Mesothelial cell of epicardium (in vitro differentiated cells): ENCODE measurements at places on chromosomes 4 and X.

DNA sequence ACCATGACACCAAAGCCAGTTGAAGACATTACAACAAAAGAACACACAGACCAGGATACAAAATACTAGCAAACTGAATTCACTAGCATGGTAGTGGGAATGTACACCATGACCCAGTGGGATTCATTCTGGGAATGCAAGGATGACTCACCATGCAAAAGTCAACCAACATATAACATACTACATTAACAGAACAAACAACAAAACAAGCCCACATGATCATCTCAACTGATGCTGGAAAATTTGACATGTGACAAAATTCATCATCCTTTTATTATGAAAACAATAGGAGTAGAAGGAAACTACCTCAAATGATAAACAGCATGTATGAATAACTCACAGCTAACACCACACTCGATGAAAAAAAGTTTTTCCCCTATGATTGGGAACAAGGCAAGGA is 190.2 kb downstream of the DCLK2 start:
- no peak for DNase-seq

DNA sequence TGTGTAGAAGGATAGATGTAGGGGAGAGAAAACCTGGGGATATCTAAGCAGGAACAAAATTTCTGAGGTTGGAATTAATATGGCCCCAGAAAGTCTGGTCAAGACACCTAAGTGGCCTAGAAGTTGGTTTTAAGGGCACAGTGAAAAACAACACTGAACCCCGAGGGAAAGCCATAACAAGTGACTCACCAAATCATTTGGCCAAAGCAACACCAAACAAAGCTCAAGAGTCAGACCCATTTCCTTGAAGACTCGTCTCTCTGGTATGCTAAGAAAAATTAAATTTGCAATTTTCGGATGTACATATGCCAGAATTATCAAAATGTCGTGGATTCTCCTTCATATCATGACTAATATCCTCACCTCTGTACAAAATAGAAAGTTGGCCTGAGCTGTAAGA is 162.9 kb downstream of the SMIM20 start:
- no peak for DNase-seq

GRCh38 chr4:44817930-44818329 is 91.6 kb upstream of the GNPDA2 start:
- no peak for DNase-seq

- DNase-seq = no peak
Measured at GRCh38 chr4:180567080-180567479, 1676.1 kb upstream of the TENM3 start.

DNA sequence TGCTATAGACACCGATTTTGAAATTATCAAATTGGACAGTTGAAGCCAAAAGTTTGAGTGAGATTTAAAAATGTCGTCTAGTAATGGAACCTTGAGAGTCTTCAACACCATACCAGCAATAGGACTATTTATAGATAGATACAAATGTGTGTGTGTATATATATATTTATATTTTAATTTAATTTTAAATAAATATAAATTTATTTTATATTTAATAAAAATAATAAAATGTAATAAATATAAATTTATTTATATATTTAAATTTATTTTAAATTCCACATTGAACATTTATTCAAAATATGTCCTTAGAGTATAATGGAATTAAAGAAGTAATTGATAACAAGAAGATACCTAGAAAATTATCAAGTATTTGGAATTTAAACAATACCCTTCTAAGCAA is 221.9 kb upstream of the CXXC4 start:
- DNase-seq = no peak

- DNase-seq = no peak
Measured at GRCh38 chr4:159983082-159983481, 880.2 kb downstream of the RAPGEF2 start.

DNA sequence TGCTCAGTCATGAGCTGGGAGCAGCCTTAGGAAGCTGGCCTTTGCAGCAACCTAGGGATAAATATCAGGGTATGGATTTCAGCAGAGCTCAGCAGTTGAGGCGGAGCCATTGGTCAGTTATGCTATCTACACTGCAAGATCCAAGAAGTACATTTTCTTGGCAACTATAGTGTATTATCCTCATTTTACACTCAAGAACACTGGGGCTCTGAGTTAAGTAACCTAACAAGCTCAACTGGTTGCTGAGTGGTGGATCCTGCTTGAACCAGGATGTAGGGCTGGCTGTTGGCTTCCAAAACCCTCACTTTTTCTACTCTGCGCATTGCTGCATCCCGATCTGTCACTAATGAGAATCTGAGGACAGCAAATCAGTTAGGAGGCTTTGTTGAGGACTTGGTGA is 1.5 kb upstream of the SCARB2 start:
- DNase-seq = peak; percentile 24

GRCh38 chr4:139099366-139099982 is 77.5 kb downstream of the ELF2 start:
- peak; percentile 76 for DNase-seq

- DNase-seq = no peak
Measured at GRCh38 chr4:31088600-31089230, 368.5 kb downstream of the PCDH7 start.

- DNase-seq = no peak
Measured at GRCh38 chrX:147565237-147565636, 346.5 kb upstream of the FMR1 start.

DNA sequence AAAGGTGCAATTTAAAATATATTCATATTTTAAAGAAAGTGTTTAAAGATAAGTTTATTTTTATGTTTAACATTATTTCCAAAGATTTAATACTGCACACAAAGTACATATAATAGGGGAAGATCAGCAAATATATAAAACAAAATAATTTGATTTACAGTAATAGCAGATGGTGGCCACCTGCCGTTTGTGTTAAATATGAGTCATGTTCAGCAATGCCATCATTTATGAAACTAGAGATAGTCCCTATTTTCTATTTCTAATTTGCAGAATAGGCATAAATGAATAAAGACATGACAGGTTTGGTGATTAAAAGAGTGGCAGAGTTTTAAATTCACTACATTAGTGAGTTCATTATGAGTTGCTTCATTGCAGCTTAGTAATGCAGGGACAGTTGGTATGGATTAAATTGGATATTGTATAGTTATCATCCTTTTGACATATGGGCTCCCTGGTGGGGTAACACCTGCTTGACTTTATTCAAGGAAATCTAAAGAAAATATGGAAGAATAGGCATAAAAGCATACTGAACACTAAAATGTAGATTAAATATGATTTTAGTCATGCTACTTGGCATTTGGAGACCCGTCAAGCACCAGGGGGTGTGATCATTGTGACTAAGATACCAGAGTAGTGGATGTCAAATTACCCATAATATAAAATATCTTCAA is 78.8 kb upstream of the BANK1 start:
- DNase-seq = no peak

DNA sequence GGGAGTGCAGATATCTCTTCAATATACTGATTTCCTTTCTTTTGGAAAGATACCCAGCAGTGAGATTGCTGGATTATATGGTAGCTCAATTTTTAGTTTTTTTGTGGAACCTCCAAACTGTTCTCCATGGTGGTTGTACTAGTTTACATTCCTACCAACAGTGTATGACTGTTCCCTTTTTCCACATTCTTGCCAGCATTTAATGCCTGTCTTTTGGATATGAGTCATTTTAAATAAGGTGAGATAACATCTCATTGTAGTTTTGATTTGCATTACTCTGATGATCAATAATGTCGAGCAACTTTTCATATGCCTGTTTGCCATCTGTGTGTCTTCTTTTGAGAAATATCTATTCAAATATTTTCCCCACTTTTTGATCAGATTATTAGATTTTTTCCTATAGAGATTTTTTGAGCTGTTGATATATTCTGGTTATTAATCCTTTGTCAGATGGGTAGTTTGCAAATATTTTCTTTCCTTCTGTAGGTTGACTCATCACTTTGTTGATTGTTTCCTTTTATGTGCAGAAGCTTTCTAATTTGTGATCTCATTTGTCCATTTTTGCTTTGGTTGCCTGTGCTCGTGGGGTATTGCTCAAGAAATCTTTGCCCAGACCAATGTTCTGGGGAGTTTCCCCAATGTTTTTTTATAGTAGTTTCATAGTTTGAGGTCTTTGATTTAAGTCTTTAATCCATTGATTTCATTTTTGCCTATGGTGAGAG is 552.7 kb downstream of the ZNF674 start:
- no peak for DNase-seq

DNA sequence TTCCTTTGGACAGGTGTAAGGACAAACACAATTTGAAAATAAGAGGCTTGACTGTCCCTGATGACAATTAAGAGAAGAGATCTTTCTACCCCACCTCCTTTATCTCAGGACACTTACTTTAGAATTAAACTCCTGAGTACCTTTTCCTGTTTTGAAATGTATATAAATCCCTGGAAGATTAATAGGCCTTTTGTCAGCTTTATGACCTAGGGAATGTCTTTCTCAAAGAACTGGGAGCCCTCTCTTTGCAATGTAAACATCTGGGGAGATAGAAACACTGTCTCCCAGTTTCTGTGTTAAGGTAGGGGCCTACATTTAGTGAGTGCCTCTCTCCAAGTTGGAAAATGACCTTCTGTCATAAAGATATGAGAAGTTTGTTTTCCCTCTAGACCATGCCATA is 31.7 kb downstream of the AGA start:
- no peak for DNase-seq

DNA sequence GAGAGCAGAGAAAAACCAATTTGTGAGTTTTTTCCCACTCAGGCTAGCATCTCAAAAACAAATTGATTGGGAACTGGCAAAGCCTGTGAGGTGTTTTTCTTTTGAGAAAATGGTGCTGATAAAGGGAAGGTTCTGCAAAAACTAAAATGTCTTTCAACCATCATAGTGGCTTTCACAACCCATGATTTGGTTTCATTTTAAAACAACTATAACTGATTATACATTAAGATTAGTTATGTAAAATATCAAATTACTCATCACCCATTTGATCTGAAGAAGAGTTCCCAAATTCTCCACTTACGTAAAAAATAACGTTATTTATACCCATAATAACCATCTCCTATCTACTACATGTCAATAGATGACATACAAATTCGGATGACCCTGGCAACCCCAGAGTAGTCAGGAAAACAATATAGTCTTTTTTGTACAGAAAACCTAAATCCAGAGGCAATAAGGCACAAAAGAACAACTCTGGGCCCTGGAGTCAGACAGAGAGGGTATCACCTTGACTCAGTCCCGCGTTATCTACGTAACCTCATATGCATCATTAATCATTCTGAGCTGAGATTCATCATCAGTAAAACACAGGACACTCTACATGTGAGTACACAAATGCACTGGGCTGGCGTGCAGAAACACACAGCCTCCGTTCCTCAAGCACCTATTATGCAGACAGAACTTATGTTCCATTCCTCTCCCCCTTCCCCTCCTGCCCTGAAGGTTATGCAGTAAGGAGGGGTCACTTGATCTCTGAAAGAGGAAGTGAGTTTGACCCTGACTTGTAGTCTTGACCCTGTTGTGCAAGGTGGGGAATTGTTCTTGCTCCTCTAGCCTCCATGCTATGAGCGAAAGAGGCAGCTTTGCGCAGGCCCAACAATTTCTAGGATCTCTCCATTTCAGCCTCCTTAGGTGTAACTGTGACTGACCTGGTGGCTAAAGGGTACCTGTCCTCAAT is 82.2 kb downstream of the SLC9A7 start:
- no peak for DNase-seq

DNA sequence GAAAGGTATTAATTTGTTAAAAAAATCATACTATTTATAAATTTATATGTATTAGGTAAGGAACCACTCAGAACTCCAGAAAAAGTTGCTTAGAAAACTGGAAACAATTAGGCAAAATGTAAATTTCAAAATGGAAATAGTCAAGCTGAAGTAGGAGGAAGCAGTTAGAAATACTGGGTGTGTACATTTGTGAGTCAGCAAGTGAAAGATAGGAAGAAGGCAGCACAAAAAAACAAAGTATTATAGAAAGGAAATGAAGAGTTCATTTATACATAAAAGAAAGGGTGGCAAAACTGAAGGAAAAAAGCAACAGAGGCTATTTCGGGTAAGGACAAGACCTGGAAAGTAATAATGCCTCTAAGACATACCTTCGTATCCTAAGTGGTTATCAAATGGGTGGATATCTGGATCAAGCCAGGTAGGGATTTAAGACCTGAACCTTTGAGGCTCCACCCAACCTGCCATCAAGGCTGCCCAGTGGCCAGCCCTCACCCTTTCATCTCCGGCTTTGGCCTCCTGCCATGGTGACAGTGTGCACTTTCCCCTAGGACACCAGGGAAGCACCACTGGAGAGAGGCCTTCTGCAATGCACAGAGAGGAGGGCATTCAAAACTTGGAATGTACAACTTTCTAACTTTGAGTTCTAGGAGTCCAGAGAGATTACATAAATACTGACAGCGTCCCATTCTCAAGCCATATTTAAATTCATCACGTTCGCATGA is at the start of gene LRRC66:
Gene LRRC66 (minus strand): TSS at position 428 of the 722 bp plus-strand sequence. CDS start 2,750 bp downstream, outside the sequence.
- no peak for DNase-seq

- DNase-seq = no peak
Measured at GRCh38 chr4:66562276-66562806, 892.1 kb upstream of the EPHA5 start.

GRCh38 chr4:74738464-74739143 is 55.7 kb downstream of the BTC start:
- DNase-seq = no peak

- DNase-seq = no peak
Measured at GRCh38 chr4:13367691-13368090, 116.4 kb downstream of the RAB28 start.

- DNase-seq = no peak
Measured at GRCh38 chr4:183344523-183345255, 22.5 kb upstream of the CLDN24 start.

- no peak for DNase-seq
Measured at GRCh38 chr4:151968643-151969042, 207.8 kb upstream of the GATB start.

DNA sequence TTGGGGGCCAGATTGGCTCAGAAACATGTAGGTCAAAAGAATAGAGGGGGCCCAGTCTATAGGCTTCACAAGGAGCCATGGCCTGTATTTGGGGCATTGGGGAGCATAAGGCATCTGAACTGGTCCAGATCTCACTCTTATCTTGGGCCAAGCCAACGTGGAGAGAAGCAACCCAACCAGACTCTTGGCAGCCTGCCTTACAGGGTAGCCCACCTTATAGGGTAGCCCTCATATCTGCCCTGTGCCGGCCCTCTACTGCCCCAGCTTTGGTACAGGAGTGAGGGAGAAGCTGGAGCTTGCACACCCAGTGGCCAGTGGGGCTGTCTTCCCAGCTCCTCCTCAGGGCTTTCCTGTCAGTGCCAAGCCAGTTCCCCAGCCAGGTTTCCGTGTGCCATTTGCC is 142.2 kb downstream of the AMMECR1 start:
- no peak for DNase-seq

GRCh38 chr4:153398713-153399112 is 54.2 kb downstream of the MND1 start:
- no peak for DNase-seq

DNA sequence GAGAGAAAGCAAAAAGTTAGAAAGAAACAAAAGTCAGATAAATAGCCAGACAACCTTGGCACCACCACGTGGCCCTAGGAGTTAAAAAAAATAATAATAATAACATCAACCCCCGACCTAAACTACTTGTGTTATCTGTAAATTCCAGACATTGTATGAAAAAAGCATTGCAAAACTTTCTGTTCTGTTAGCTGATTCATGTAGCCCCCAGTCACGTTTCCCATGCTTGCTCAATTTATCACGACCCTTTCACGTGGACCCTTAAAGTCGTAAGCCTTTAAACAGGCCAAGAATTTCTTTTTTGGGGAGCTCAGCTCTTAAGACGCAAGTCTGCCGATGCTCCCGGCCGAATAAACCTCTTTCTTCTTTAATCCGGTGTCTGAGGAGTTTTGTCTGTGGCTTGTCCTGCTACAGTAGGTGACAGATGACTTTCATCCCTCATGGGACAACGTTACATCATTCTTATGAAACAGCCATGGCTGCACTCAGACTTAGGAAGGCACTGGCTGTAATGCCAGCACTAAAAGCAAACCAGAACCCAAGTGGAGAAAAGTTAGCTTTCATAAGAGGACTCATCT is 520 bp downstream of the ACOX3 start:
- no peak for DNase-seq
